ENCODE measurements at places on chromosomes 7 and 10.

DNA sequence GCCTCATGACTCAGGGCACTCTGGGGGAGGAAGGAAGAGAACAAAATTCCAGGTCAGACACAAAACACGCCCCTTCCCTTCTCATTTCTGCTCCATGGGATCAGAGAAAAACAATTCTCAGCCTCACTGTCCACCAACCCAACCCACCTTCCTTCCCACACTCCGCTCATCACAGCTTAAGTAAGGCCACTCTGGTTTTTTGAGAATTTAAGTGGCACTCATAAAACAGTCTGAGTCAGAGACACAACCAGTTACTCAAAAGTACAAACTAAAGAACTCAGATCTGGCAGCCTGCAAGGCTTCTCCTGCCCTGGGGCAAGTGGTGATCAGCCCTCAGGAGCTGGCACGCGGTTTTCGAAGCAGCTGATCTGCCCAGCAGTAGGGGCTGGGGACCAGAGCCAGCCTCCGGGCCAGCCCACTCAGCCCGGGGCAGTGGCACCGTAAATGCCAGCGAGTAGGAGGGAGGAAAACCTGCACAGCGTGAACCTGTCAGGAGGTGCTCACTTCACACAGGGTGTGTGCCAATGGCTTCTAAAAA, 39.1 kb upstream of the ABLIM1 start:
- DNase-seq = no peak

- no peak for DNase-seq
Measured at GRCh38 chr7:33410266-33410665, 280.9 kb downstream of the BBS9 start.

DNA sequence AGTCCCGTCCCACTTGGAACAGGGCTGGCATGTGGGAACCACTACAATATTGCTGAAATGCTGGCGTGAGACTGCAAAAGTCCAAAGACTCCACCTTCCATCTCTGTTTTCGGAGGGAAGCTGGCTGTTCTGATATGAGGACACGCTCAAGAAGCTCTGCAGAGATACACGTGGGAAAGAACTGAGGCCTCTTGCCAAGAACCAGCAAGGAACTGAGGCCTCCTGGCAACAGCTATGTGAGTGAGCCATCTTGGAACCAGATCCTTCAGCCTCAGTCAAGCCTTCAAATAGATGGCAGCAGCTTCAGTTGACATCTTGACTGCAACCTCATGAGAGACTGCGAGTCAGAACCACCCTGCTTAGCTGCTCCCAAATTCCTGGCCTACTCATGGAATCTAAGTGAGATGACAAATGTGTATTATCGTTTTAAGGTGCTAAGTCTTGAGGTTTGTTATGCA, 30.8 kb downstream of the SGMS1 start:
- no peak for DNase-seq

- DNase-seq = no peak
Measured at GRCh38 chr10:120684226-120684625, 166.9 kb upstream of the WDR11 start.

DNA sequence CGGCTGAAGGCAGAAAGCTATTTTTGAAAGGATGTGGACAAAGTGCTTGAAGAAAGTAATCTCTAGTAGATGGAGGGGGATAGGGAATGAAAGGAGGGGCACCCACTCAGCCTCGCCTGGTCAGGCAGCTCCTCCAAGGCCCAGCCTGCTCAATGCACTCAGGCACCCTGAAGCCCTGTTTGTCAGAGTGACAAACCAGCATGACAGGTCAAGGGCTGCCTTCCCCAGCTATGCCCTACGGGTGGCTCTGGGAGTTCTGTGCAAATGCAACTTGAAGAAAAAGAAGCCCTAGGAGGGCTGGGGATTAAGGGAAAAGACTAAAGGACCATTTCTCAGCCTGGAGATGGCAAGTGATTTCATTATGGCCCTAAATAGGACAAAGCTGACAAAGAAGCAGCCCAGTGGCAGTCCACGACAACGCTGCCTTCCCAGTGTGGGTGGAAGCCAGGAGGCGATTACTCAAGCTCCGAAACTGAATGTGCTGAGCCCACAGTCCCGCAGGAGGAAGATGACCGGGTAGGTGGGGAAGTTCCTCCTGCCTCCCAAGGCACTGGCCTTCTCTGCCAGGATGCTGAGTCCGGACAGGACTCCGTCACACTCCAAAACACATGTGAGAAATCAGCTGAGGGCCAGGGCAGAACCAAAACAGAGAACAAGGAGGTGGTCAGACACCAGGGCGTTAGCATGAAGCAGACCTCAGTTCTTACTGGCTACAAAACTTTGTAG, 16.3 kb downstream of the LIPA start:
- DNase-seq = no peak

DNA sequence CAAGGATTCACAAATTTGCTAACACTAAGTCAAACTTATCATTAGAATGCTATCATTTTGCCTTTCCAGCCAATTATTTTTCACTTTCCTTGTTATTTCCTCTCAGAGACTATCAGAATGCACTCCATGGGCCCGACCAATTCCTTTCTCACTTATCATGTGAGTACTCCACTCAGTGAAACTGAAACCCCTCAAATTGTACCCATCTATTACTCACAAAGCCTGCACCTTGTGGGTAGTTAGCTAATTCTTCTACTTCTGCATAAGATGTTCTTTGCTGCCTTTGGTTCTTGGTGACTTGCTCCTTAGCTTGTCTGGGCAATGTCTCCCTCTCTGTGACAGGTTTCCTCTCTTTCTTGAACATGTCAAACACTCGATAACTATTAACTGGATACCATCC, 35.2 kb upstream of the MBL2 start:
- no peak for DNase-seq

DNA sequence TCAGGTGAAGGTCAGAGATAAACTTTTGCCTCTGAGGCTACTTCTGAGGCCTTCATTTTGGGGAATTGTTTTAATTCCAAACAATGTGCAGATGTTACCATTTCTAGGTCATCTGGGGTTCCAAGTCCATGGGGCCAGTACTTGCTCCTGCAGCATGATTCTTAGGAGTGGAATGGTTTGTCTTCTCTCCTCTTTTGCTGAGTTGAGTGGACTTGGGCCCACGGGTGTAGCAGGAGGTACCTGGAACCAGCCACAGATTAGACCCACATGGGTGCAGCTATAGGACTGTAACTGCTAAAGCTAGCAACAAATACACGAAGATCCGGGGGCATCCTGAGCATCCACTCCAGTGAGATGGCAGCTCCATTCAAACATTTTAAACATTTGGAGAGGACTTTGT, 41.6 kb downstream of the WIPF3 start:
- DNase-seq = no peak

DNA sequence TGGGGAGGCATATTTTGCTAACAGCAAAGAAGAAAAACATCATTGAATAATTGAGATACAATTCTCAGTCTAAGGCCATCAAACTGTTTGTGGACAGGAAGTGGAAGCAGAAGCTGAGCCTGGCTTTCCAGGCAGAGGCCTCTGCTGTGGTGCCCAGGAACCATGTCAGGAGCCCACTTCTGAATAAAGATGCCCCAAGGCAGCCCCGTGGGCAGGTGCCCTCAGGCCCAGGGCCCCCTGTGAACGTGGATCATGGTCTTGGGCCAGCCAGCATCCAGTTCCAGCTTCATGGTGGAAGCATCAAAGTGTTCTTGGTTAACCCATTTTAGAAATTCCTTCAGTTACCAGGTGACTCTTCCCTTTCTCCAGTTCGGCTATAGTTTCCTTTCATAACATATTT, 346.8 kb downstream of the PTPRN2 start:
- no peak for DNase-seq

DNA sequence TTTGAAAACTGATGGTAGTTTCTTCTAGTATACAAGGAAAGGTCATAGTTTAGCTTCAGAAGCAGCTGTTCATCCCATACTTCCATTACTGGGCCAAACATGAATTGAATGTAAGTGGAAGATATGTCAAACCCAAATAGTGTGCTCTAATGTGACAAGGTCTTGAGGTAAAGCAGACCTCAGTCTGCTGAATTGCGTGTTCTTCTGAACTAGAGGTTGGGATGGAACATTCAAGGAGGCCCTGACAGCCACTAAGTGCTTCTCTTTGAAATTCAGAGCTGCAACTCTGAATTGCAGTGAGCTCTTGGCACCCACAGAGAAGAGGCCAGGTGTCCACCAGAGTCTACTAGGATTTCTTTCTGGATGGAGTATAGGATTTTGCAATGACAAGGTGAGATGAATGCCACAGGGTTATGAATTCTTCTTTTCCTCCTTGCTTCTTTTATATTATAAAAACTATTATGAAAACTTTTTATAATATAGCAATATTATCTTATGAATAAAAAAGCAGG, 98.5 kb downstream of the IDE start:
- DNase-seq = no peak

- DNase-seq = no peak
Measured at GRCh38 chr10:3482200-3482993, 302.6 kb downstream of the KLF6 start.

Data from esophagus squamous epithelium (tissue), 5 donors.